Transverse colon (tissue), 4 donors: ENCODE measurements at places on chromosomes 3 and 15.
A peak's percentile ranks its signal among the peaks of the same experiment; 100 is the strongest.

- no peak for DNase-seq
Observed at GRCh38 chr3:55538158-55538557, 51.1 kb upstream of the WNT5A start.

DNA sequence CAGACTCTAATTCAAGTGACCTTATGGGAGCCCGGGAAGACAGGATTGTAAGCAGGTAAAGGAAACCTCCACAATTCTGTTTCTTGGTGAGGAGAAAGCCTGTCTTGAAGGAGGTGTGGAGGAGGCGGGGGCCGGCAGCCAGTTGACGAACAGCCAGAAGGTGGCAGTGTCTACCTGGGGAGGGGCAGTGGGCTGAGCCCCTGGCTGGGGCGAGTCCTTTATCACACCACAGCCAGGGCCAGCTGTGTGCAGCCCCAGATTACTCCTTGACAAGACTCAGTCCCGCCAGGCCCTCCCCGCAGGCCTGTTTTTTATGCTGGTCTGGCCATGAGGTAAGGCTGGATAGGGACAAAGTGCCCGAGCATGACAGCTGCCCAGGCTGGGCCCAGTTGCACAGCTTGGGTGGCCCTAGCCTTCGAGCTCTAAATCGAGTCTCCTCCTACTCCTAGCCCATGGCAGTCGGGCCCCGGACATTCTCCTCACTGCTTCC is 40.9 kb upstream of the IDH2 start:
- DNase-seq, result peak; percentile 85

- DNase-seq, result no peak
Observed at GRCh38 chr3:126956866-126957650, 25.9 kb upstream of the PLXNA1 start.

- DNase-seq, result no peak
Observed at GRCh38 chr3:56818156-56818985, 16.6 kb upstream of the ARHGEF3 start.

- no peak for DNase-seq
Observed at GRCh38 chr15:90523373-90523772, 6.3 kb upstream of the CRTC3 start.

DNA sequence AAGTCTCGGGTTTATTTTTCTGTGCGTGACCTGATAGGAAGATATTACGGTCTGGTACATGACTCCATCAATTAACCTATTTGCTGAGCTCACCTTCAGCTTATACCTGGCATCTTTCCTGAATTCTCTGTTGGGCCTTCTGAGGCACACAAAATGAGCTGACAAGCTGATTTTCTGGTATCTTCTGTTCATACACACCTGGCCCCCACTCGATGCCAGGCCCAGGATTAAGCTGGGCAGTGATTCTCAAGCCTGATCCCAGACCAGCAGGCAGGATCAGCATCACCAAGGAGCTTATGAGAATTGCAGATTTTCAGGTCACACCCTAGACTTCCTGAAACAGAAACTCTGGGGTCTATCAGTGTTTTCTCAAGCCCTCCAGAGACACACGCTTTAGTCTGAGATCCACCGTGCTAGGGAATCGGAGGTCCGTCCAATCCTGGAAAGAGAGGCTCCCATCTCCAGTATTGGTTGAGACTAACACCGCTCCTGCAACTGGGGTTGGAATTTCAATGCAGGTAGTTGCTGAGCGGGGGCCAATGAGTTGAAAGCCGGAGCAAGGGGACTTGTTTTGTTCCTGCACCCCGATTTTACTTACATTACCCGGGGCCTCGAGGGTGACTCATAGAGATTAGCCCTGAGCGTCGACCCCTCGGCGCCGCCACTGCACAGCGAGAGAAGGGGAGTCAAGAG is 636 bp upstream of the EIF1B start:
- no peak for DNase-seq

- no peak for DNase-seq
Observed at GRCh38 chr15:96262549-96263489, 67.7 kb upstream of the NR2F2 start.
